ENCODE measurements at places on chromosomes 7 and 10.

GRCh38 chr10:33160151-33160550, 174.3 kb downstream of the NRP1 start:
- DNase-seq = peak; percentile 80
- H3K36me3 ChIP-seq = no peaks in the 10 kb centered on the region
- H3K4me3 ChIP-seq = no peak overlapping the region

DNA sequence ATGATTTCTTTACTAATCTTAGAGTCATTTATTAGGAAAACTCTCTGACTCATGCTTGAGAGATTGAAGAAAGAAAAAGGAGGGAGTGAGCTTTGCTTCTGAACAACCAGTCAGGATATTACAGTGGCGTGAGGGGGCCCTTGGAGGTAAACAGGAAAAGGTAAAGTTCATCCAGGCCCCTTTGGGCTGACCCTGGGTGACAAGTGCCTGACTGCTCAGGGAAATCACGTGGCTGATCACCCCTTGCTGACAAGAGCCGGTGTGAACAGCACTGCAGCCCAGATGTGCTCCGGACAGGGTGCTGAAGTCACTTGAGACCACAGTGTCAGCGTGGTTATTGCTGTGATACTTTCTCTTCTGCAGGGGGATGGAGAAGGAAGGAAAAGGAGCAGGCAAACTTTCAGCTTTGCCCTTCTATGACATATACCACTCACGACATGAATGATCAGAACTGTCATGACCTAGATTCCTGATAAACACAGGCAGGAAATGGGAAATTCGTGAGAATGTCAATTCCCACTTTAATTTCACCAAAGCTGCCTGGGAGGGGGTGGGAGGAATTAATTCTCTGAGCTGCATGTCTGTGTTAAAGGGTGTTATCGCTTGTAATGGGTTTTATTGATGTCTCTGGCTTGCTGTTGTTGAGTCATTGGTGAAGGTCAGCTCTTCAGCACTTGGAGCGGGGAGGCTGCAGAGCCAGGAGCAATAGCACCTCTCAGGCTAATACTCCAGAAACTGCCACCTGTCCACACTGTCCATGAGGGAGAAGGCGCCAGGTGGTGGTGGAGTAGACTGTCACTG, 139.8 kb upstream of the AOAH start:
- no peak overlapping the region for H3K27ac ChIP-seq
- H3K4me3 ChIP-seq = no peak overlapping the region
- peaks cover 5% of the 10 kb centered on the region for H3K27me3 ChIP-seq
- DNase-seq = no peak

- no peak overlapping the region for H3K4me3 ChIP-seq
- DNase-seq = no peak
- no peak overlapping the region for H3K27ac ChIP-seq
- H3K27me3 ChIP-seq = peaks cover 67% of the 10 kb centered on the region
- H3K4me1 ChIP-seq = peaks cover 5% of the 10 kb centered on the region
Observed at GRCh38 chr10:122465401-122466040, 4.2 kb downstream of the HTRA1 start.

- no peak overlapping the region for H3K4me3 ChIP-seq
- H3K27me3 ChIP-seq = no peaks in the 10 kb centered on the region
- no peaks in the 10 kb centered on the region for H3K4me1 ChIP-seq
- H3K36me3 ChIP-seq = no peaks in the 10 kb centered on the region
- DNase-seq = peak; percentile 48
Observed at GRCh38 chr10:131242007-131242406, 69.5 kb downstream of the TCERG1L start.

DNA sequence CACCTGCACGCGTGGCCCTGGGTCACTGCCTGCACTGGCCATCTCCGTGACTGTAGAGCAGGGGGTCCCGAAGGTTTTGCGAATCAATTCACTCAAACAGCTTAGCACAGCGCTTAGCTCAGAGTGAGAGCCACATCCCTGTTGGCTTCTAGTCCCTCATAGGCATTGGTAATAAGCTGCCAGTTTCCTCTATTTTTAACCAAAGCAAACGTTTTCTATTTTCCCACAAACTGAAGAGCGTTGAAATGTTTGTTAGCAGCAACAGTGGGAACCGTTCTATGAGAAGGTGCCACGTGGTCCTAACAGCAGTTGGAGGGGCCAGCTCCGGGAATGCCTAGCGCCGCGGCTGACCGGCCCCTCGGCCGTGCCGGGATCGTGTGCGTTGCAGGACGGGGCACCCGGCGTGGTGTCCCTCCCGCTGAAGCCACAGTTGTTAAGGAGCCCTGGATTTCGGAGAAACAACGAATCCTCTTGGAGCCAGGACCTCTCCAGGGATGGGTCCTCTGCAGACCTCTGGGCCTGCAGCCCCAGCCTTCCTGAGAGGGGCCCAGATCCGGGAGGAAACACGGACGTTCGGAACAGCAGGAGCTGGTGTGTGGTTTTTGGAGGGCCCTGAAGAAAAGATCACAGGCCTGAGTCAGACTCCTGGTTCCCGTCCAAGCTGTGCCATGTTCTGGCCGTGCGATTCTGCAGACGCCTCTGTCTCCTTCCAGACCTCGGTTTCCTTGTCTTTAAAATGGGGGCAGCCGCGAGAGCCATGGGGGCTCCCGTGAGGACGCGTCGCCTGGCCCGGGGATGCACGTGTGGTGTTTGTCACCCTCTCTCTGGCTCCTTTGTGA, 40.3 kb downstream of the FAM20C start:
- no peaks in the 10 kb centered on the region for H3K4me1 ChIP-seq
- DNase-seq = no peak
- H3K4me3 ChIP-seq = no peak overlapping the region
- no peaks in the 10 kb centered on the region for H3K27me3 ChIP-seq
- H3K36me3 ChIP-seq = no peaks in the 10 kb centered on the region

DNA sequence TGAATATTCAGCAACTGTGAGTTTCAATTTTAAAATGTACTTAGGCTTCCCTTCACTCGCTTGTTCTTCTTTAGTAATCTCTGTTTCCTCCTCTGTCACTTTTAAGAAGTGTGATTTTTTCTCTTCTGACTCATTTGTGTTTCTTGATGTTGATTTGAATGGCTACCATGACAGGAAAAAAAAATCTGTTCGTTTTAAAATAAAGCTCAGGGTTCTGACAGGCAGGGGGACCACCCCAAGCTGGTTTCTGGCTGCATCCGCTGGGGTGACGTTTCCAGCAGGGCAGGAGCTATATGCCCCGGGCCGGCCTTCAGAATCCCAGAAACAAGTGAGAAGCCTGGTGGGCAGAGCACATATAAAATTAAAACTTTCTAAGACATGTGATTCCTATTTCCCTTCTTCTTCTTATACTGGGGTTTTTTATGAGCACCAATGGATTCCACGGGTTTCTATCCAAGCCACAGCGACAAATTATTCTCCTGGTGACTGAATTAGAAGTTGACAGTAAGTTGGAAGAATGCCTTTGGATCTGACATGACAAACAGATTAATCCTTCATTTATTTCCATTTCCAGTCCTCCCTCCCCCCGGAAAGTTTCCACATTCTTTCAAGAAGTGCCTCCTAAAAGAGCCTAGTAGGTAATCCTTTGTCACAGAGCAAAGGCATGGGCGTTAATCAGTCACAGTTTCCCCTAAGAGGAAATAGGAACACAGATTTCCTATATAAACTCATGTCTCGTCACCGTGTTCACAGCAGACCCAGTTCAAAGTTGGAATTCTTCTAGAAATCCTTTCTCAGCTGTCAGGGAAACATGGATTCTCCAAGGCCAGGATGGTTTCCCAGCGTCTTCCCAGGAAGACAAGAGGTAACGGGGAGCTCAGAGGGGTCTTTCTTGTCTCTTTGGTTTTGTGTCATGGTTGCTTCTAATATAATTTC, 79.9 kb downstream of the PTPRE start:
- peaks cover 56% of the 10 kb centered on the region for H3K4me1 ChIP-seq
- no peaks in the 10 kb centered on the region for H3K27me3 ChIP-seq
- H3K36me3 ChIP-seq = no peaks in the 10 kb centered on the region
- peak overlapping the region; percentile 6 for H3K4me3 ChIP-seq
- peak; percentile 92 for DNase-seq

- H3K36me3 ChIP-seq = no peaks in the 10 kb centered on the region
- H3K27me3 ChIP-seq = no peaks in the 10 kb centered on the region
- no peaks in the 10 kb centered on the region for H3K4me1 ChIP-seq
Observed at GRCh38 chr7:22404421-22405023, 47.6 kb upstream of the RAPGEF5 start.

DNA sequence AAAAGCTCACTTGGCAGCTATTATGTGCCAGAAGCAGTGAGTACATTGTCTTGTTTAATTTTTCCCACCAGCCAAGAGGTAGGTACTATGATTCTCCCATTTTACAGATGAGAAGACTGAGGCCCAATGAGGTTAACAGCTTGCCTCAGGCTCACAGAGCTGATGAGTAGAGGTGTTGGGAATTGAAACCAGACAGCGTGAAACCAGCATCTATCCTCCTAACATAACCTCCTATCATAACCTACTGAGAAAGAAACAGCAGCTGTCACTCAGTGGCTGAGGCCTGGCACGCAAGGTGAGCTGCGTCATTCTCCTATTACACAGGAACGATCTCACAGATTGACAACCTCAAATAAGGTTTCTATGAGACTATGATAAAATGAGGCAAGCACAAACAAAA, 6.2 kb downstream of the PYROXD2 start:
- peaks cover 7% of the 10 kb centered on the region for H3K4me1 ChIP-seq
- H3K27ac ChIP-seq = no peak overlapping the region
- H3K36me3 ChIP-seq = no peaks in the 10 kb centered on the region
- no peaks in the 10 kb centered on the region for H3K27me3 ChIP-seq

DNA sequence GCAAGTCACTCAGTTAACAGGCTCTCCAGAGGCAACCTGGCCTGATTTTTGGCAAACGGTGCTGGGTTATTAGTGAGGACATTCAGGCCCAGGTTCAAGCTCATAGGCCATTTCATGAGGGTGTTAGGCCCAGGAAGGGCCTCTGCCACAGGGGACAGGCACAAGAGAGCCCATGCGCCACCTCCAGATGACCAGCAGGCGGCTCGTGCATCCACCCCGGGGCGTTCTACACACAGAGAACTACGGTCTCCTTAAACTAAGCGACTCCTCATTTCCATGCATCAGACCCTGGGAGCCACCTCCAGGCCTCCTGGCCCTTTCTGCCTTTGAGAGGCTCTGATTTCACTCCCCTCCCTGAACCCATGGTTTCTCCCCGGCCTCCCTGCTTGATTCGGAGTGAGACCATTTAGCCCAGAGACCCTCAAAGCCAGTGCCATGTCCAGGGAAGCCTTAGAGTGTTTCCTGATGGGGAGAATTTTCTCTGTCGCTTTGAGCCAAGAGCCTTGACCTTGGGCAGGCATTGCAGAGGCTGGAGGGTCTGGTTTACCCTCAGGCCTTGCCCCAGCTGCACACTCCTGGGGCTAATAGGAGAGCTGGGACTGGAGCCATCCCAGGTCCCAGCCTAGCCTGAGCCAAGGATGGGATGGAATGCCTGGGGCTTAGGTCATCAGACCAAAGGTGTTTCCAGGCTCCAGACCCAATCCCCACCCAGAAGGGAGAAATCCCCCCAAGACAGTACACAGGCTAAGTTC, 188.0 kb downstream of the GRID1 start:
- H3K27me3 ChIP-seq = peaks cover 9% of the 10 kb centered on the region
- no peak overlapping the region for H3K27ac ChIP-seq
- no peaks in the 10 kb centered on the region for H3K4me1 ChIP-seq
- no peak overlapping the region for H3K4me3 ChIP-seq
- no peaks in the 10 kb centered on the region for H3K36me3 ChIP-seq

DNA sequence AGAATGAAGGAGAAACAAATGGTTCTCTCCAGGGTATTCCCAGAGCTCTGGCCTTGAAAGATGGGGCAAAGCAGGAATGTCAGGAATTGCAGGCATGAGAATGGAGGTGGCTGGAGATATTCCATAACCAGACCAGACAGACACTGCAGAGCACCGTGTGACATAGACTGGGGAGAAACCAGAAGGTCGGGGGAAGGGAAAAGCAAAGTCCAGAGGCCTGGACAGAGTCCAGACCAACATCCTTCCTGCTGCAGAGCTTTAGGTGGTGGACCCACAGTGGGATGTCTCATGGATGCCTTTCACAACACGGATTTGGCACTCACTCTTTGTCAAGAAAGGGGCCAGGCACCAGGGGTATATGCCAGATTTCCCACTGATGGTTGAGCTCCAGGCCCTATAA, 177.2 kb upstream of the INHBA start:
- no peaks in the 10 kb centered on the region for H3K27me3 ChIP-seq
- no peaks in the 10 kb centered on the region for H3K36me3 ChIP-seq
- no peak for DNase-seq
- no peak overlapping the region for H3K27ac ChIP-seq

- H3K4me3 ChIP-seq = no peak overlapping the region
- no peaks in the 10 kb centered on the region for H3K4me1 ChIP-seq
- H3K36me3 ChIP-seq = no peaks in the 10 kb centered on the region
- no peak for DNase-seq
Observed at GRCh38 chr10:25982107-25982506, 48.1 kb downstream of the MYO3A start.

DNA sequence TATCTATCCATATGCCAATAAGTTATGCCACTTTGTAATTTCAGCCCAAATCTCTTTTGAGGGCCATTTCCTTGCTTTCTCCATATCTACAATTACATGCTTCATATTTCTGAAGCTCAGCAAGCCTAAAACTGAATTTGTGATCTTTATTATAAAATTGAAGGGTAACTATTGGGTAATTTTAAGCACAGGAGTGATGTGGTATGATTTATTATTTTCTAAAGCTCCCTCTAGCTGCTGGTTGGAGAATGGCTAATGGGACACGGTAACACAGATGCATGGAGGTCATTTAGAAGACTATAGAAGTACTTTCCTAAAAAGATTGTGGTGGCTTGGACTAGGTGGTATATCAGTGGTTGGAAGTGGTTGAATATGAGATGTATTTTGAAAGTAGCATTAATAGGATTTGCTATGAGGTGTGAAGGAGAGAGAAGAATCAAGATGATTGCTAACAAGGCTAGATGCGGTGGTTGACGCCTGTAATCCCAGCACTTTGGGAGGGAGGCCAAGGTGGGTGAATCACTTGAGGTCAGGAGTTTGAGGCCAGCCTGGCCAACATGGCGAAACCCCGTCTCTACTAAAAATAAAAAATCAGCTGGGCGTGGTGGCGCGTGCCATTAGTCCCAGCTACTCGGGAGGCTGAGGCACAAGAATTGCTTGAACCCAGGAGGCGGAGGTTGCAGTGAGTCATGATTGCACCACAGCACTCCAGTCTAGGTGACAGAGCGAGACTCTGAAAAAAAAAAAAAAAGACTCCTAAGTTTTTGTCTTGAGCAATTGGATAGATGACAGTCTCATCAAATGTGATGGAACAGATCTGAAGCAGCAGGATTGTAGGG, 13.9 kb downstream of the KLHDC10 start:
- peak; percentile 30 for DNase-seq
- no peaks in the 10 kb centered on the region for H3K36me3 ChIP-seq
- no peak overlapping the region for H3K27ac ChIP-seq
- H3K4me3 ChIP-seq = no peak overlapping the region
- no peaks in the 10 kb centered on the region for H3K27me3 ChIP-seq

- no peaks in the 10 kb centered on the region for H3K4me1 ChIP-seq
- H3K27me3 ChIP-seq = peaks cover 5% of the 10 kb centered on the region
- no peak overlapping the region for H3K27ac ChIP-seq
Observed at GRCh38 chr7:159210581-159211235, 66.0 kb upstream of the VIPR2 start.

DNA sequence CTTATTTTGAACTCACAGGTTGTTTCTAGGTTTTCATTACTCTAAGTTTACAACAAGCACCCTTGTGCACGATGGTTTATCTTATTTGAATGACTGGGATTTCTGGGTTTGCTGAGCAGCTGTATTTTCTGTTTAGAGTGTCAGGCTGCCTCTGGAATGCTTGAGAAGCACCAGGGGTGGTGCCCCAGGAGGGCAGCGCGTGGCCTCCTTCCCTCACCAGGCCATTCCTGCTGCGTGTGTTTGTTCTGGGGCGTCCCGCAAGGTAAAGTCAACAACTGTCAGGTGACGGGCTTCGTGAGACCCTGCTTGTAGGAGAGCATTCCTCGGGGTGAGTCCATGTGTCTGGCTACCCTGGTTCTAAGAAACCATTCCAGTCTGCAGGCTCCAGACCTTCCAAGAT, 54.9 kb downstream of the FAM171A1 start:
- H3K36me3 ChIP-seq = no peaks in the 10 kb centered on the region
- no peak for DNase-seq
- H3K27ac ChIP-seq = no peak overlapping the region

Measured in A673 (cell line).